ENCODE measurements at places on chromosomes 13 and 19. TPM values are rescaled to one million over a fixed set of nuclear protein-coding genes. Genes with fewer than 3 reads are reported as not detected.

DNA sequence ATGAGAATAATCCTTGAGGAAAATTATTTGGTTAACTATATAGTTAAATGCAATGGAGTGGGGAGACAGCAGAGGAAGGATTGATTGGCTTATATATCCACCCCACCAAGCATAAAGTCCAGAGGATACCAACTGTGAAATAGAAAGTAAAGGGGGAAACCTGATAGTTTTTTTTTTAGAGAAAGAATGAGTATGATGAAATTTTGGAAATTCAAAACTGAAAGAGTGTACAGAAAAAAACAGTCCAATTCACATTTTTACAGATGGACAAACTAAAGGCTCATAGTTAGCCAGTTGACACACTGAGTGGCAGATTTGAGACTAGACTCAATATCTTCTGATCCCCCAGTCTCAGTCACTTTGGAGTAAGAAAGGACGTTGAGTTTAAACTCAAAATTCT lies 51.1 kb downstream of the FNDC3A start:
- ATAC-seq: no peak

The PTGIR gene
- 0.12 TPM for total RNA-seq

DNA sequence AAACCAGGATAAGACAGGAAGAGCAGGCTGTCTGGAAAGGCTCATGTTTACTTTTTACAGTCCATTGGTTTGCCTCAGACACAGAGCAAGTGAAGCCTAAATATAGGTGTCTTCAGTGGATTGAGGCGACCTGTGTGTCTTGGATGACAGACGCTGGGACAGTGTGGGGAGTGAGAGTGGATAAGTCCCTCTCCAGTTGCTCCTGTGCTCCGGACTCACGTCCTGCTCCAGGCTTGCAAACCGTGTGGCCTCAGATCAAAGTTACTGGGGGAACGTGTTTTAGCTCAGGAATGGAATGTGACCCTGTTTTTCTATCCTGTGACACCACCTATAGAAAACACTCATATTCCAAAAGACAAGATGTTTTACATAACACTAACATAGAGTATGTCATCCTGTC lies 465.7 kb downstream of the MYO16 start:
- ATAC-seq: no peak

The SLC1A6 gene
- not detected for total RNA-seq

The CLASRP gene
- total RNA-seq: 30.8 TPM

The SSC5D gene
- total RNA-seq: 0.24 TPM

GRCh38 chr19:6238643-6239281 lies 41.0 kb downstream of the MLLT1 start:
- peak; percentile 65 for ATAC-seq

The KIRREL2 gene
- 0.24 TPM for total RNA-seq

- no peak for ATAC-seq
These were observed 38.7 kb downstream of the ADGRE1 start for GRCh38 chr19:6925801-6926751.

DNA sequence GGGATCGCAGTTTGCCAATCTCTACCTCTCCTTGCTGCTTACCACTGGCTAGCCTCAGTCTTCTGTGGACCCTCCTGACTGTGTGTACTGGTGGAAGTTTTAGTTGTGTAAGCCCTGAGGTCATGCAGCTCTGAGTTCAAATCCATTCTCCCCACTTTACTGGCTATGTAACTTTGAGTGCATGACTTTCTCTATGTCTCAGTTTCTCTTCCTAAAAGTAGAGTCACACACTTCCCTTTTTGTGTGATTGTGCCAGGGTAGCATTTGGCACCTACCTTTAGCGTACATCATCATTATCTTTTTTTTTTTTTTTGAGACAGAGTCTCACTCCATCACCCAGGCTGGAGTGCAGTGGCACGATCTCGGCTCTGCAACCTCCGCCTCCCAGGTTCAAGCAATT lies 70.3 kb downstream of the MAP4K1 start:
- ATAC-seq: no peak

The USPL1 gene
- 5.7 TPM for total RNA-seq

GRCh38 chr13:80778297-80778696 lies 437.4 kb upstream of the SPRY2 start:
- ATAC-seq: peak; percentile 83

DNA sequence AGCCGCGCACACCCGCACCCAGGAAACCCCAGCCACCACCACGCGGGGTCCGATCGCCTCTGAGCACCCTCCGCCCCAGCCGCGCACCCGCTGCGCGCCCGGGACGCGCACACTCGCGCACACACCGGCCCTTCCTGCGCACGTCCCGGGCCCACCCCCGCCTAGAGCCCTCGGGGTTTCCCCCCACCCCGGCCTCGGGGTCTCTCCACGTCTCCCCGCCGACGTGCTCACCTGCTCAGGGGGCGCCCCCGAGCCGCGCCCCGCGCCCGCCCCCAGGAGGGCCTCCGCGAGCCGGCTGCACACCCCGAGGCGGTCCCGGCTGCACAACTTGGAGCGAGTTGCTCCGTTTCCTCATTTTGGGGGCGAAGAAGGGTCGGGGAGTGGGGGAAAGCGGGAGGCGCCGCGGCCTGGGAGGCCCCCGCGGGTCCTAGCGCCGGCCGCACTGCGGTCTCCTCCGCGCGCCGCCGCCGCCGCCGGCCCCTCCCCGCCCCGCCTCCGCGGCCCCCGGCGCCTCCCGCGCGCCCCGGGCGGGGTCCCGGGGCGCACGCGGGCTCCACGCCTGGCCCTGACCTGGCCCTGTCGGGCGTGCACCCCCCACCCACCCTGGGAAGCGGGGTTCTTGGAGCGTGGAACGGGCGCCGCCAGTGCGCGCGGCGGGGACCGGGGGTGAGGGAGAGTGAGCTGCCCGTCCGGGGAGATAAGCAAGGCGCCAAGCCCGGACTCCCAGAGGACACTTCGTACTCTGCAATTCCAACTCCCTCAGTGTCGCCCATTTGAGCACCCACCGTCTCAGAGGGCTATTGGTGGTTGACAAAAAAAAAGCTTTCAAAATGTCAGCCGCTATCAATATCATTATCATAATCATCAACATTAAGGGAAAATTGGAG lies at the start of gene MATK:
Gene MATK (minus strand): TSS at position 444 of the 887 bp plus-strand sequence. CDS start 1,246 bp downstream, outside the sequence.
- no peak for ATAC-seq

DNA sequence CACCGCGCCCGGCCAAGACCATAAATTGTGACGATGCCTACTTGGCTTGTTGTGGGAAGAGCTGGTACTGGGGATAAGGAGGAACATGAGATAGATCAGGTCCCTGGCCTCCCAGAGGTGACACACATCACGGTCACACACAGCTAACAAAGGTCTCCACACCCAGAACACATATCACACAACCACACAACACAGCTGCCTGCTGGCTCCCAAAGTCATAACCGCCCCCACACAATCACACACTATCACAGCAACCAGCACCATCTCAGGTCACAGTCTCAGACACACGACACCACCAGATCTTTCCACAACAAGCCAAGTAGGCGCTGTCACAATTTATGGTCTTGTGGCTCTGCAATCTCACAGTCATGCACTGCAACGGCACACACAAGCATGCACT lies 5.7 kb downstream of the COL5A3 start:
- no peak for ATAC-seq

DNA sequence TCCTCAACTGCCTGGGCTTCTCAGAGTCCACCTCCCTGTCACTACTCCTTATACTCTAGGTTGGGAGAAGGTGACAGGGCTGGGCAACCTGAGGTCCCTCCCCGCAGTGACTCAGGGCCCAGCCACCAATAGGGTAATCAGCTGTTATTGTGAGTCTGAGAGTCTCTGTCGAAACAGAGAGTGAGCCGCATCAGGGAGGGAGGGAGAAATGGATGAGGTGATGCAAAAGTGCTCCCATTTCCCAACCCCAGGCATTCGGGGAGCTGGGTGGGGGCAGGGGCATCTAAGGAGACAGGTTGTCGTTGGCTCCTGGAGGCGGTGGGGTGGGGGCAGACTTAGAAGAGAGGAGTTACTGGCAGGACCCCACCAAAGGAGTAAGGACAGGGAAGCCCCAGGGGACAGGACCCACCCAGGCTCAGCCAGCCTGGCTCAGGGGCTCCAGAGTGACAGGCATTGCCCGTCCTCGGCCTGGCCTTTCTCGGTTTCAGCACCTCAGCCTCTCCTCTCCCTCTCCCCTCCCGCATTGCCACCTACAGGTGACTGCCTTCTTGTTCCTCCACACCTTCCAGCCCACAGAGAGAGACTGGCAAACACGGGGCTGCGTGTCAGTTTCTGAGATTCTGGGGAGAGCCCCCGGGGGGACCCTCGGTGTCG lies at the start of gene DMKN:
Gene DMKN (minus strand): TSS at position 22 of the 654 bp plus-strand sequence. CDS start 174 bp downstream, outside the sequence.
- peak; percentile 79 for ATAC-seq

DNA sequence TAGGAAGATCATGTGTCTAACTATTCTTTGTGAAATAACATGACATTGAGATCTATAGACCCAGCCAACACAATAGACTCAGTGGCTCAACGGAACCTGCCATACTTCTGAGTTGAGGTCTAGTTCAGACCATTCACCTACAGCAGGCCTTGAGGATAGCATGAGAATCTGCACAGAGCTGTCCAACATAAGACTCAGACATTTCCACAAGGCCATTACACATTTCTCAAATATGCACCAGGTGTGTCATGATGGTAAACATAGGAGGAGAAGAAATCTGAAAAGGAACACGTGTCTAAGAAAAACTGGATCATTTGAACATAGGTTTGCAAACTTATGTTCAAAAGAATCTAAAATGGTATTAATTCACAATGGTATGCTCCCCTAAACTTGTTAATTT lies 421.4 kb downstream of the SLITRK6 start:
- peak; percentile 57 for ATAC-seq

DNA sequence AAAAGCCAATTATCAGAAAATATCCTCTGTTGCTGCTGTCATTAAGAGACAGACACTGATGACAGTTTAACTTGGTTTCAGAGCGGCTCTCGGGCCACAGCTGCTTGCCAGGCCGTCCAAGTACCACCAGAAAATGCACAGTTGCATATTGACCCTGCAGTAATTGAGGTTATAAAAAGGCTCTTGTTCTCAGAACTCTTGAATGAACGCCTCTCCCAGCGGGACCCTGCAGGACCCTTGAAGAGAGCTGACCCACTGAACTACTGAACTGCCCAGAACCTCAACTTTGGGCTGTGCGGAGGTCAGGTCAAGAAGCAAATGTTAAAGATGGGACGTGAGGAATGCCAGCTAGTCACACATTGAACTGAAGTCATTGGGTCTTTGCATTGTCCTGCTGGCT lies 1559.0 kb upstream of the SLC10A2 start:
- ATAC-seq: no peak

The ZNF99 gene
- not detected for total RNA-seq

DNA sequence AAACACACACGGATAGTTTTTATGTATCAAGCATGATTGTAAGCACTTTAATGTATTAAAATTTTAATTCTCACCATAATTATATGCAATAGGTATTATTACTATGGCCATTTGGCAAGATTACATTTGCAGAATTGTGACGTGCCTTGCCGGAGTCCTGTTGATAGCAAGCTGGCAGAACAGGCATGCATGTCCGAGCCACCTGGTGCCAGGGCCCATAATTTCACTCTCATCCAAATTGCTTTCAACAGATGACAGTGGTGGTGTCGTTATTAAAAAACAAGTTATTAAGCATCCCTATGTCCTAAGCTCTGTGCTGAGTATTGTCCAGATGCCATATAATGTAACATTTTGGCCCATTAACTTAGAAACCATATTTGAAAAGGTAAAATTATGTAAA lies 374.3 kb downstream of the FOXO1 start:
- ATAC-seq: no peak

The HPN gene
- total RNA-seq: not detected

DNA sequence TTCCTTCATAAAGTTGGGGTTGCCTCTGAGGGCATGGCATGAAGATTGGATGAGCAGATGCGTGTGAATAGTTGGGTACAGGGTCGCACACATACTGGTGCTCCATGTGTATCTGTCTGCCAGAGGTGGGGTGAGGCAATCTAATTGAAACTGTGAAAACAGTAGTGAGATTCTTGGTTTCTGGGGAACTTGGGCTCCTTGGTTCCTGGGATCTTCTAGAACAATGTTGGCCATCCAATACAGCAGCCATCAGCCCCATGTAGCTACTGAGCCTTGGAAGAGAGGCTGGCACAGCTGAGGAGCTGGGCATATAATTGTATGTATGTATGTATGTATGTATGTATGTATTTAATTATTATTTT lies 616 bp downstream of the FCHO1 start:
- no peak for ATAC-seq

DNA sequence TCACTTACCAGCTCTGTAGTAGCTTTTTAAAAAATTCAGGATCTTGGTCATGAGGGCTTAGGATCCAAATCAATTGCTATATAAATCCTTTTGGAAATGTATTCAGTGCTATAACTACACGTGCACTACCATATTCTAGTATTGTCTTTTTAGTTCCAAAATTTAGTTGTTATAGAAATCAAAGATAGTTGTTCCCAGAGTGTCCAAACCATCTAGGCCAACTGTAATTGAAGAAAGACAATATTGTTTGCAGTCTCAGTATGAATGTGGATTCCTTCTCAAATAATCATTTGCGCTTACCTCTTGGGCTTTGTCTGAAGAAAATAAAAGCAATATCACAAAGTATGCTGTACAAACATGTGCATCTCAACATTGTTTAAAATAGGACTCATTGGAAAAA lies 184.1 kb upstream of the EDNRB start:
- ATAC-seq: no peak

The LSR gene
- 66.6 TPM for total RNA-seq

DNA sequence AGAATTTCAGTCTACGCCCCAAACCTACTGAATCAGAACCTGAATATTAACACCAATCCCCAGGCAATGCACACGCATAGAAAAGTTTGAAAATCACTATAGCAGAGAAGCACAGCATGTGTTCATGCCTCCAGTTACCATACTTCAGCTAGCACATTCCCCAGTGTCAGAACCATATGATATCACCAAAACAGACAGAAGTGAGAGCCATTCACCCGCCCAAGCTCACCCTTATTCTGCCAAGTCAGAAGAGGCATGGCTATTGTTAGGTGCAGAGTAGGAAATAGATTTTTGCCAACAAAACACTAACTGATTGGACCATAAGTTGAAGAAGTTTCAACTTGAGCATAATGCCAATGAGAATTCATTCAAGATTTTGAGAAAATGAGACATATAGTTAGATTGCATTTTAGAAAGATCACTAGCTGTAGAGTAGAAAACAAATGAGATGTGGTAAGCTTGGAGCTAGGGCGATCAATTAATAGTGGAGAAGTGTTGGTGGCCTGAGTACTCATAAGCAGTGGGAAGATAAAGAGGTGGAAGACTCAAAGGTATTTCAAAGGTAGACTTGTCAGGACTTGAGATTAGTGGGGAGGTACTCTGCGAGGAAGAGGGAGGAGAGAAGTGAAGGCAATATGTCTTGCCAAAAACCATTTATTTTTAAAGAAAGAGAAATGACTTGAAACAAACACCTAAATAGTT lies 492.4 kb downstream of the SUCLA2 start:
- ATAC-seq: peak; percentile 35

GRCh38 chr13:90798381-90798780 lies 549.1 kb upstream of the MIR17HG start:
- no peak for ATAC-seq

GRCh38 chr13:24149246-24150032 lies 11.1 kb upstream of the SPATA13 start:
- no peak for ATAC-seq

DNA sequence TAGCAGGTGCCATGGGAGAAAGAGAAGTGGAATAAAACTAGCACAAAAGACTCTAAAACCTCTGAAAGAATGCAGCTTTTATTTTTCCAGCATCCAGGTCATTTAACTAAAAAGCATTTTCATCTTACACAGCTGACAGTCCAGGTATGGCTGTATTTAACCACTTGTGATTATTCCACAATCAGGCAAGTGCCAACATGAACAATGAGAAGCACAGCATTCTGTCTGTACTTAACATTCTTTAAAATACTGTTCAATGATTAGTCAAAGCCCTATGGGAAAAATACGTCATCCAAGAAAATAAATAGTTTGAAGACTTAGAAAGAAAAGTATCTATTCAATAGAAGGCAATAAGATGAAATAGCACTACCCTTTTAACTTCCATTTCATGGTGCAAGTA lies 246.9 kb downstream of the LIG4 start:
- ATAC-seq: no peak
